Dermis blood vessel endothelial cell (primary cell): ENCODE measurements at places on chromosomes 7 and 10. TPM values are rescaled to one million over a fixed set of nuclear protein-coding genes. Genes with fewer than 3 reads are reported as not detected.

- peak; percentile 45 for DNase-seq
Measured at GRCh38 chr7:41508755-41509154, 194.1 kb downstream of the INHBA start.

- DNase-seq, result no peak
Measured at GRCh38 chr10:128416231-128416630, 290.0 kb upstream of the MKI67 start.

DNA sequence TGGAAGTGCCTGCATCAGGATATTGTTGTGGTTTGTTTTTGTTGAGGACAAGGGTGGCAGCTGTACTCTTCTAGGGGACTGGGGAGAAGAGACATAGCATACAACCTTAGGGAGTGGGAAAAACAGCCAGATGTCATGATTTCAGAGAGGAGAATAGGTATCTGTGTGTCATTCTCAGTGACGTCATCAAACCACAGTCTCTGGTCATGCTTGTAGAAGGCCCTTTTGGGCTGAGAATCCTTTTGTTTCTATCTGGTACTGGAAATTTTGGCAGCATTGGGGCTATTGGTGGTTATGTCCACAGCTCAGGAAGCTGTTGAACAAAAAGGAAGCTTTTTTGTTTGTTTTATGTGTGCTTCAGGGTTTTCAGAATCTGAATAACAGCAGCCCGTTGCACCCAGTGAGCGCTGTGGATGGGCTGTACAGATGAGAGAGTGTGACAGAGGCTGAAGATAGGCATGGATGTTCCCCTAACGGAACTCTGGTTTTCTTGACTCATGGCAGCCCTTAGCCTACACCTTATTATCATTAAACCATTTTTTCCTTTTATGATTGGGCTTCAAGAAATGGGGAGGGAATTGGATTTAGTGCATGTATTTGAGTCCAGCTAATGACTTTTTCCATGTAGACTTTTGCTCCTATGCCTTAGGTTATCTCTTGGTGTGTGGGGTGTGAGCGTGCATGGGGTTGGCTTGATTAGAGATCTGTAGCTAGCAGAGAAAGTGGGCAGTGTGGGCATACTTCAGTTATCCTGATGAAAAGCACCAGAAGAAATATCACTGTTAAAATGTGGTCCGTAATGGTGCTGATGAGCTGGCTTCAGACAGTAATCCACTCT lies 65.7 kb downstream of the SND1 start:
- peak; percentile 47 for DNase-seq

GRCh38 chr7:3063016-3063753 lies 19.5 kb upstream of the CARD11 start:
- no peak for DNase-seq

GRCh38 chr7:158572000-158572828 lies 15.4 kb downstream of the PTPRN2 start:
- DNase-seq, result no peak

The CCDC172 gene
- not detected in 2 replicates for total RNA-seq

The FRMPD2 gene
- under 0.01 and 0.28 TPM in 2 replicates for total RNA-seq

The CCSER2 gene
- total RNA-seq, result 22.5 and 32.7 TPM in 2 replicates

DNA sequence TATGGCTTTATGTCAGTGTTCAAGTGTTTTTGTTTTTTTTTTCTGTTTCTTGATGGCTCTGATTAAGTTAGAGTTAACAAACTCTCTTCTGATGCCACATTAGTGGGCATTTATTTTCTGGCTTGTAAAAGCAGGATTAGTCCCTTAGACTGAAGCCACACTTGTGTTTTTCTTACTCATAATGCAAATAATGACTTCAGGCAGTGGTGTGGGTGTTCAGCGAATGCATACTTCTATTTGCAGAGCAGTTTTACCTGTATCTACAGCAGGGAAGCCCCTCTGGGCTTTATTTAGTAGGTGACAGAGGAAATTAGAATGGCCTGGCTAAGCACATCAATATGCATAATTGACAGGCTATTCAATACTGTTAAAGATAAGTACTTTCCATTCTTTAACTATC lies 79.9 kb downstream of the CNNM2 start:
- DNase-seq, result no peak

DNA sequence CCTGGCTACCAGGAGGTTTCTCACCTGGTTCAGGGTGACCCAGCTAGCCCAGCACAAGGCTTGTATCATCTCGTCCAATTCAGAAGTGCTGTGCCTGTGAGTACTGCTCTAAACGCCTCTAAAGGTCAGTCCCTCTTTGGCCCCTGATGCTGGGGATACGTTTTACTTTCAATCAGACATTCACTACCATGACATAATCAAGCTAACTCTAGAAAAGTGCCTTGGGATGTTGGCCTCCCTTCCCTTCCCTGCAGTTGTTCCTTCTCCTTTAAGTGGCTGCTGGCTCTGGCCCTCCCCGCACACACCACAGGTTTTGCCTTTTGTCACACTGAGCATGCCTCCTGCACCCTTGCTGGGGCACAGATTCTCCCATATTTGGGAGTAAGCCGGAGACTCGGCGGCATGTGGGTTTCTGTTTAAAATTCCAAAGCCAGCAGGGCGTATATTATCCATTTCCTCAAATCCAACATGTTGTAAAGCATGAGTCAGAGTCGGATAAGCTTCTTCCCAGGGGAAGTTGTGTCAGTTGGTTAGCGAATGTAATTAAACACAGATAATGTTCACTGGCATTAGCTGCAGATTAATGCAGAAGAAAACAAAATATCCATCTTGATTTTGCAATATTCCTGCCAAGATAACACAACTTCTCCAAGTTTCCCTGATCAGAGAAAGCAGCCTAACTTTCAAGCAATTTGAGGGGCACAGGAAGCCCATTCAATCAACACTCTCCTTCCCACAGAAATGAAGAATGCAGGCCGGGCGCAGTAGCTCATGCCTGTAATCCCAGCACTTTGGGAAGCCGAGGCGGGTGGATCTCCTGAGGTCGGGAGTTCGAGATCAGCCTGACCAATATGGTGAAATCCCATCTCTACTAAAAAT lies 31.8 kb upstream of the VCL start:
- DNase-seq, result peak; percentile 95

DNA sequence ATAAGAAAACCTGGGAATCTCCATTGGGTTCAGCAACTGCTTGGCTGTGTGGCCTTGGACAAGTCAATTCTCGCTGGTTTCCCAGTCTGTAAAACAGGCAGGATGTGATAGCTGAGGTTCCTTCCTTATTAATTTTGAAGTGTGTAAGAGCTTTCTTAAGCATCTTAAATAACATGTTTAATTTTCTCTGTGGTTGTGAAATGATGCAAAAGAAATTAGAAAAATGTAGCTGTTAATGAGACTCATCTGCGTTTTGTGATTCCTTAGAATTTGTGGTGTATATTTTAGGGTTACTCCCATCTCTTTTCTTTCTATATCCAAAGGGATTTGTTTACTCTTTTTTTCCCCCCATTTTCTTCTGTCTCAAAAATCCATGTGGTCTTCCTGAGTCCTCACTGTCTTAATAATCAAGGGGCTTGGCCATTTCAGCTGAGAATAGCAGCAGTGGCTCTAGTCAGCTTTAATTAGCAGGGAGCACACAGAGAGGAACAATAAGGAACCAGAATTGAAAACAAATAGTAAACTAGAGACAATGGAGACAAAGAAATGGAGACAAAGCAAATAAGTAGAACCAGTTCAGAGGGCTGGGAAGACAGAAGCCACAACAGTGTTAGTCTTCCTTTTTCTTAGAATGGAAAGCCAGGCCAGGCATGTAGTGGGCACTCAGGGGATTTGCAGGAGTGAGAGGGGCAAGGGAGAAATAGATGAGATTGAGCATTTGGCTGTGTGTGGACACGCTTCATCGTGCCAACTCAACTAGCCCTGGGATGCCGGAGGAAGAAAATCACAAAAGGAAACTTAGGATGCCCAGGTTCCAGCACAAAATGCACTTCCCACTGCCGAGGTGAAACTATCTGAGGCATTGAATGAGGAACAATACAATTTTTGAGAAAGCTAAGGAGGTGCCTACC lies 93.9 kb downstream of the CHN2 start:
- no peak for DNase-seq

DNA sequence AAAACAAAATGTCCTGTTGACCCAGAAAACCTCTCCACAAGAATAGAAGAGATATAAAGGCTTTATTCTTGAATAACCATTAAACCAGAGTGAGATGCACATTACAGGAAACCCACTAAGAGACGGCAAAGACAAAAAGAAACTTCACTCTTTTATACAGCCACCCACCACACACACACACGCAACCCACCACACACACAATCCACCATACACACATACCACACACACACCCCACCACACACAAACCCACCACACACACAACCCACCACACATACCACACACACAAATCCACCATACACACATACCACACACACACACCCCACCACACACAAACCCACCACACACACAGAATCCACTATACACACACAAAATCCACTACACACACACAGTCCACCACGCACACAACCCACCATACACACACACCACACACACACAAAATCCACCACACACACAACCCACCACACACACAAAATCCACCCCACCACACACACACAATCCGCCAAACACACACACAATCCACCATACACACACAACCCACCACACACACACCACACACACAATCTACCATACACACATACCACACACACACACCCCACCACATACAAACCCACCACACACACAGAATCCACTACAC lies 9.5 kb upstream of the REPIN1 start:
- DNase-seq, result no peak

DNA sequence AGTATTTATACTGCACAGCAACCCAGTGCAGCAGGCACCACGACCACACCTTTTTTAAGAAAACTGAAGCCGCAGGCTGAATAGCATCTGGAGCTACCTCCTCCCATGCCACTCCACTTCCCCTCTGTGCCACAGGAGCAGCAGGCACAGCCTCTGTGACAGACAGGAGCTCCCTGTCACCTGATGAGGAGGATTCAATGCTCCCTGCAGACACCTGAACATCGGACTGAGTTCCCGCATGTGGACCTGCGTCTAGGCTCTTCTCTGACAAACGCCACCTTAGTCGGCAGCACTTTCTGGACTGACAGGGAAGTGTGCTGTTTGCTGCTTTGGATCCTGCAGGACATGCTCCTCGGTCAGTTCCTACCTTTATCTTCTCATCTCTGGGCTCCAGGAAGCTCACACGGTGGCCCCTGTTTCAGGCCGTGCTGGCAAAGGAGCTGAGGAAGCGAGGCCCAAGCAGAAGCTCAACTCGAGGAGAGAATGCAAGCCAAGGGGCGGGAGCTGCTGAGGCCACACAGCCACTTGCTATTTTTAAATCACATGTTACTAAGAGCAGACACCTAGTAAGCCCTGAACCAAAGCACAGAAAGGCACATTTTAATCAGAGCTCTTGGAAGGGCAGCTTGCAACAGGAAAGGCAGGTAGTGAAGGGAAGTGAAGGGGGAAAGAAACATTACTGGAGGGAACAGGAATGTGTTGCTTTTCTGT lies 56.6 kb downstream of the VOPP1 start:
- no peak for DNase-seq

GRCh38 chr10:123863183-123863575 lies 28.4 kb downstream of the CPXM2 start:
- DNase-seq, result no peak

The TAS2R4 gene
- total RNA-seq, result 0.42 and 0.68 TPM in 2 replicates

The ORC5 gene
- 30.0 and 107 TPM in 2 replicates for total RNA-seq

GRCh38 chr10:49050906-49051305 lies 64.4 kb downstream of the VSTM4 start:
- no peak for DNase-seq

DNA sequence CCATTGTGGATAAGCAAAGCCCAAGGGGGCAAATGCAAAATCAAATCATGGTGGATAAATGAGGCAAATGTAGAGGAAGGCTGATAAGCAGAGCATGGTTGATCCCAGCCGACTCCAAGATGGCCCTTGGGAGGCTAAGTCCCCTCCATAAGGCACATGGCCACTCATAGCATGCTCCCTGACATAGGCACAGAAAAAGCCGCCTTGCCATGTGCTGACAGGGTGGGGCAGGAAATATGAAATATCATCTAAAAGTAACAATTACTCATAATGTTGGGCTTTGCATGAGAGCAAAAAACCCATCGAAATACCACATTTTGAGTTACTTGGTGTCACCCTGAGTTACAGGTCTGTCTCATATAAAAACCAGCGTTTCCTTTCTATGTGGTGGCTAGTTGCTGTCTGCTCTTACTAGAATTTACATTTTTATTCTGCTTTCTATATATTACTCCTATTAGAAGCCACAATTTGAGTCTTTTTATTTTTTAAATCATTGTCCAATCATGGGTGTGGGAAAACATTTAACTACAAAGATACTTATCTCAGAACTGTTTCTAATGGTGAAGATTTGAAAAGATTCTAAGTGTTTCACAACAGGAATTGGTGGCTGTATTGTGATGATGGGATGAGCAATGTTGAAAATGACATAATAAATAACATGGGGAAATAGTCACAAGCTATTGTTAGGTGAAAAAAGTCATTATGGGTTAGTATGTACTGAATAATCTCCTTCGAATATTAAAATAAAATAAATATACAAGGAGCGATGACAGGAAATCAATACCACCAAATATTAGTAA lies 102.7 kb downstream of the CUBN start:
- peak; percentile 63 for DNase-seq

DNA sequence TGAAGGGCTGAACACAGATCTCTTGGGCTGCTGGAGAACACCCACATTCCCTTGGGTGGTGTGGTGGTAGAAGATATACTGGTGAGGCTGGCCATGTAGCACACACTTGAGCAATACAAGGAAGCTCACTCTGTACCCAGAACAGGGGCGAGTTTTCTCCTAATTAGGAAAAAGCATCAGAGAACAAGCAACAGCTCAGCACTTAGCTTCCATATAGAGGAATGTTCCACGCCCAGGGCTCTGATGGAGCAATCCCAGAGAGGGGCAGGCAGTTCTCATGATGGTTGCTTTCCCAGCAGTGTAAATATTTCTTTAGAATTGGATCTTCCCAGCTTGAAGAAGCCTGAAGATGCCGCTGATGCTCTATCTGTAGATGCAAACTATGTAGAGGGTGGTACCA lies 21.0 kb upstream of the PNLIP start:
- no peak for DNase-seq

- no peak for DNase-seq
Measured at GRCh38 chr7:134154581-134155130, 27.5 kb downstream of the LRGUK start.

DNA sequence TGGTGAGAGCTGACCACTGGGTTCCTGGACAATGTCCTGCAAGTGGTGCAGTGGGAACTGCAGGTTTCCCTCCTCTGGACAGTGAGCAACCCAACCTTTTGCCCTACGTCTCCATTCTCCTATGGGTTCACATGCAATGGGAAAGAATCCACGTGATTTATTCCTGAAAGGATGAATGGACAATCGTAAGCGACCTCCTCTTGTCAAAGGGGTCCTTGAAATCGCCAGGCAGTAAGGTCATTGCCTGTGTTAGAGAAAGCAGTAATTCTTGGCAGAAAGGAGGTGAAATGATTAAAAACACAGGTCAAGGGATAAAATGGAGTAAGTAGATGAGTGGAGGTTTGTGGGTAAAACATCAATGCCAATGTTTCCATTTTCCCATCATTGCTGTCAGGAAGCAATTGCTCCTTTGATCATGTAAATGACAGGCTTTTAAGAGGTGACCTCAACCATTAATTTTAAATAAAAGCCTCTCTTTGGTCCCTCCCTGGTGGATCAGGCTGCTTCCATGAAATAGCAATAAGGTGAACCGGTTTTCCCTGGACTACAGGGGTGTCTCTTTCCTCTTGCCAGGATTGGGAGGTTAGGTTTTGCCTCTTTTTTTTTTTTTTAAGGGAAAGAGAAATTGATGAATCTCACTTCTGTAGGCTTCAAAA lies 330.0 kb upstream of the PRKCQ start:
- DNase-seq, result no peak

The AKR1C4 gene
- total RNA-seq, result not detected in 2 replicates

- no peak for DNase-seq
Measured at GRCh38 chr10:11186374-11186773, 168.7 kb downstream of the CELF2 start.
